ENCODE measurements at places on chromosomes 7 and 10. TPM values are rescaled to one million over a fixed set of nuclear protein-coding genes. Genes with fewer than 3 reads are reported as not detected.
A peak's percentile ranks its signal among the peaks of the same experiment; 100 is the strongest.

DNA sequence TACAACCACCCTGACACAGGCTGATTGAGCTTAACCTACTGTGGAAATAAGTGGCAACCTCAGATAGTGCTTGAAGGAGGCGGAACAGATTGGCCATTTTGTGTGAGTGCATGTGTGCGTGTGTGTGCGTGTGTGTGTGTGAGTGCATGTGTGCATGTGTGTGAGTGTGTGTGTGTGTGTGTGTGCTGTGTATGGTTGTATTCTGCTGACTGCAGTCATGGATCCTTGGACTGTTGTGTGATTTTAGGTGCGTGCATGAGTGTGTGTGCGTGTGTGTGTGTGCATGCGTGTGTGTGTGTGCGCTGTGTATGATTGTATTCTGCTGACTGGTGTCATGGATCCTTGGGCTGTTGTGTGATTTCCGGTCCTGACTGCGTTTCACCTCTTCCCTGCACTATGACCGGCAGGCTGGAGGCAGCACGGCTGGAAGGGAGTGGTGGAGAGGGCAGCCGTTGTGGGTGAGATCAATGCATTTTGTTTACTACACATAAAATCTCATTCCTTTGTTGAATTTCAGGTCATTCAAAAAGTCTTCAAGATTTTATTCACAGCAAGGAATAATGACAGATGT, 6.3 kb downstream of the IQCE start:
- H3K27me3 ChIP-seq: no peaks in the 10 kb centered on the region
- peak overlapping the region; percentile 59 for H3K27ac ChIP-seq
- H3K36me3 ChIP-seq: no peaks in the 10 kb centered on the region
- DNase-seq: peak; percentile 63
- H3K4me1 ChIP-seq: peaks cover 6% of the 10 kb centered on the region

- DNase-seq: no peak
- H3K36me3 ChIP-seq: no peaks in the 10 kb centered on the region
- no peak overlapping the region for H3K4me3 ChIP-seq
- H3K27ac ChIP-seq: no peak overlapping the region
These were observed 19.1 kb downstream of the DENND2A start for GRCh38 chr7:140621401-140622021.

DNA sequence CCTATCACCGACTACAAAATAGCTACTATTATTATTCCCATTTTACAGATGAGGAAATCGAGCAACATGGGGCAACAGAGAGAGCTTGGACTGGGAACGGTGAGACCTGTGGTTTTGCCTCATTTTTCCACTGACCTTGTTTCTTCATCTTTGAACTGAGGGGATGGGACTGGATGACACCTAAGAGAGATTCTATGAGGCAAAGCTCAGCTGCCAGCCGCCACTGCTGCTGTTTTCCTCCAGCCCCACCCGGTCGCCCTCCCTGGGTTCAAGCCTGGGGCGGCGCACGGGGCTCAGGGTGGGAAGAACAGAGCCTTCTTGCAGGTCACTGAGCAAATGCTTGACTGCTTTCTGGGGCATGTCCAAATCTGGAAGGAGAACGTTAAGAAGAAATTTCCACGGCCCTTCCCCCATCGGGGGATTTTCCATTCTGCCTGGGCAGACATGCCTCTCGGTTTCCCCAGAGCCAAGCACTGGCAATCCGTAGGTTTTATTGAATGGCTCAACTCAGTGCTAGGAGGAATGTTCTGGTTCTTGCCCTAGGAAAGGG, 12.3 kb downstream of the DDIT4 start:
- no peak for DNase-seq
- H3K36me3 ChIP-seq: no peaks in the 10 kb centered on the region
- H3K27ac ChIP-seq: no peak overlapping the region
- H3K4me3 ChIP-seq: no peak overlapping the region
- peaks cover 6% of the 10 kb centered on the region for H3K4me1 ChIP-seq
- no peaks in the 10 kb centered on the region for H3K27me3 ChIP-seq

- H3K4me1 ChIP-seq: no peaks in the 10 kb centered on the region
- H3K4me3 ChIP-seq: no peak overlapping the region
- no peak overlapping the region for H3K27ac ChIP-seq
- no peak for DNase-seq
These were observed 43.4 kb upstream of the LYZL1 start for GRCh38 chr10:29245476-29245875.

GRCh38 chr7:51950813-51951212, 634.2 kb upstream of the COBL start:
- DNase-seq: no peak
- H3K27ac ChIP-seq: no peak overlapping the region
- no peaks in the 10 kb centered on the region for H3K36me3 ChIP-seq
- H3K4me3 ChIP-seq: no peak overlapping the region

- DNase-seq: peak; percentile 41
- no peaks in the 10 kb centered on the region for H3K4me1 ChIP-seq
- H3K27me3 ChIP-seq: no peaks in the 10 kb centered on the region
- H3K27ac ChIP-seq: peak overlapping the region; percentile 63
These were observed 212.8 kb downstream of the MAD1L1 start for GRCh38 chr7:2019711-2020511.

- H3K4me3 ChIP-seq: no peak overlapping the region
- H3K4me1 ChIP-seq: no peaks in the 10 kb centered on the region
- no peak overlapping the region for H3K27ac ChIP-seq
- H3K27me3 ChIP-seq: no peaks in the 10 kb centered on the region
These were observed 923.4 kb downstream of the REEP3 start for GRCh38 chr10:64444564-64444963.

DNA sequence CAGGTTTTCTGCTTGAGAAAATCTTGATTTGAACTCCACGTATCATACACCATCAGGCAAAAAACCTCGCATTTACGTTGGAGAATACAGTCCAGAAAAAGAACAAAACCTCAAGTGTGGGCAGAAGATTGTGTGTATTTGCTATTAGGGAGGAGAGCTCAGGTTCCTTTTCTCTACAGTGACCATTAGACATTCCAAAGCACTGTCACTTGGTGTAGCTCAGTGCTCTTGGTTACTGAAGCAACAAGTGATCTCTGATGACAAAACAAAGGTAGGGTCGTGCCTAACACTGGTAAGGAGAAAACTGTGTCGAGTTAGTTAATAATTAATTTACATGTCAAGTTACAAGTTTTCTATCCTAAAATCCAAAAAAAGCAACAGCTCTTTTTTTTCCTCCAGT, 72.6 kb downstream of the C1GALT1 start:
- no peaks in the 10 kb centered on the region for H3K36me3 ChIP-seq
- no peaks in the 10 kb centered on the region for H3K27me3 ChIP-seq
- H3K4me1 ChIP-seq: no peaks in the 10 kb centered on the region
- no peak overlapping the region for H3K4me3 ChIP-seq
- no peak for DNase-seq

DNA sequence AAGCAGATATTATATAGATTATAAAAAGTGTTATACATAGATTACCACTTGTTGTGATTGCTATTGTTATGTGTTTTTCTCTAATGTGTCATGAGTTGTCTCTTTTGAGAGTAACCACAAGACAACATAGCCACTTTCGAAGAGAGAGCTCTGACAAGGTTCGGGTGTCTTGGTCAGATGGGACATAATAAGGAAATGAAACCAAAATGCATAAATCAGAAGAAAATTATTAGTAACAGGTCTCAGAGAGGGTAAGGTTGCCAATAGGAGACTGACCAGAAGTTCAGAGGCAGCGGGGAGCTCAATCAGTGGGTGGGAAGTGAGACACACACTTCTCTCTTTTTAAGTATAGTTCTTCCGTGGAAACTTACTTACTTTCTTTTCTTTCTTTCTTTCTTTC, 639.2 kb upstream of the POT1 start:
- DNase-seq: no peak
- H3K36me3 ChIP-seq: no peaks in the 10 kb centered on the region
- H3K4me3 ChIP-seq: no peak overlapping the region
- no peak overlapping the region for H3K27ac ChIP-seq

- H3K4me1 ChIP-seq: peaks cover 1% of the 10 kb centered on the region
- H3K27me3 ChIP-seq: no peaks in the 10 kb centered on the region
- H3K4me3 ChIP-seq: no peak overlapping the region
- peak; percentile 80 for DNase-seq
- H3K36me3 ChIP-seq: no peaks in the 10 kb centered on the region
These were observed 463.8 kb downstream of the KCNMA1 start for GRCh38 chr10:77173615-77174461.

- peak overlapping the region; percentile 95 for H3K4me3 ChIP-seq
- no peaks in the 10 kb centered on the region for H3K36me3 ChIP-seq
- H3K27me3 ChIP-seq: no peaks in the 10 kb centered on the region
- H3K27ac ChIP-seq: peak overlapping the region; percentile 84
- DNase-seq: peak; percentile 28
These were observed 755 bp downstream of the FAM171A1 start for GRCh38 chr10:15370212-15370855.

DNA sequence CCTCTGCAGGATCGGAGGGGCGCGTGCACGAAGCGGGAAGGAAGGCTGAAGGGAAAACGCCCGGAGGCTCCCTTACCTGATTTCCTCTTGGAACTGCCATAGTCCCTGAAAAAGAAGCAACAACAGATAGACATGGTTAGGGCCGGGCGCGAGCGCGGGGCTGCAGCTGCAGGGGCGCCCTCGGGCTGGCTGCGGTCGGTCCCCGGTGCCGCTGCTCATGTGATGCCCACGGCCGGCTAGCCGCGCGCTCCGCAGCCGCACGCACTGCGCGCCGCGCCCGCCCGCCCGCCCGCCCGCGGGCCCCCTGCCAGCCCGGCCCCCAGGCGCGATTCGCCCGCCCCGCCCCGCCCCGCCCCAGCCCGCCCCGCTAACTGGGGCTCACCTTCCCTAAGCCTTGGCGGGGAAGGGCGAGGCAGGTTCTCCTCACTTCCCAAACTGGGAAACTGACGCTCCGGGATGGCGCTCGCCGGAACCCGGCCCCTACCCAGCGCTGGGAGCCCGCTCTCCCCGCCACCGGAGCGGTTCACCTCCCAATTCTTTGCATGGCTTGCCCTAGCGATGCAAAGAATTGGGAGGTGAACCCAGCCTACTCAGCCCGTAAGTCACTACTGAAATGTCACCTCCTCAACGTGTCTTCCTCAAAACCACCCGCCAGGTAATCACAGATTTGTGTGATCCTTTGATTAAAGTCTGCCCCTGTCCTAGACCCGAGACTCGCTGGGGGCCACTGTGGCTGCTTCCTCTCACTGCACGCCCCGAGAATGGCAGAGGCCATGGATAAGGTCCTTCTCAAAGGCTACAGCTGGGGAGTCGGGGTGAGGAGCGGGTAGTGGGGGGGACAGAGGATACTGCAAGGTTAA, 162.2 kb downstream of the SH3PXD2A start:
- peak overlapping the region; percentile 25 for H3K4me3 ChIP-seq
- DNase-seq: peak; percentile 31
- peak overlapping the region; percentile 36 for H3K27ac ChIP-seq
- H3K27me3 ChIP-seq: no peaks in the 10 kb centered on the region

DNA sequence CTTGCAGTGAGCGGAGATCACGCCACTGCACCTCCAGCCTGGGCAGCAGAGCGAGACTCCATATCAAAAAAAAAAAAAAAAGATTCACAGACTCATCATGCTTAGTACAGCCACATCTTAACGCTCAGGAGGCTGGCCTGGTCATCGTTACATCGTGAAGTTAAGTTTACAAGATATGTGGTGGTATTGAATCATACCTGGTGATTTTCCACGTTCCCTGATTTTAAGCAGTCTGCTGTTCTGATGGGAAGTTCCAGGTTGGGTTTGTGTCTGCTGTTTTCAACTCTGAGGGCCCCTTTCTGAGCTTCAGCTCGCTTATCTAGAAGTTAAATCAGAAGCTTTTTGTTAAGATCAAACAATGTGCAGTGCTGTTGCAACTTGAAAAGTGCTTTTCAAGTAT, 6.9 kb downstream of the PPP2R2D start:
- H3K4me1 ChIP-seq: peaks cover 30% of the 10 kb centered on the region
- no peaks in the 10 kb centered on the region for H3K36me3 ChIP-seq
- H3K27me3 ChIP-seq: no peaks in the 10 kb centered on the region
- H3K4me3 ChIP-seq: no peak overlapping the region

DNA sequence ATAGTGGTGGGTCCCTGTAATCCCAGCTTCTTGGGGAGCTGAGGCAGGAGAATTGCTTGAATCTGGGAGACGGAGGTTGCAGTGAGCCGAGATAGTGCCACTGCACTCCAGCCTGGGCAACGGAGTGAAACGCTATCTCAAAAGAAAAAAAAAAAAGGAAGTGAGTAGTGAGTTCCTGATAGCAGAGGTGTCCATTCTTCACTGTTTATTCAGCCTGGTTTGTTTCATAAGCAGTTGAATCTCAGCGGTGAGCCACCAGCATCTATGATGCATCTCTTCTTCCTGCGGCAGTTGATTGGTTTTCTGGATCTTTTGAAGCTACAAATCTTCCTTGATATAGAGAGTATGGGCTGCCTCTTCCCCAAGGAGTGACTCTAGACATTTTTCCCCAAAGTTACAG, 316.1 kb upstream of the MTPN start:
- no peak for DNase-seq
- peak overlapping the region; percentile 63 for H3K27ac ChIP-seq
- H3K4me1 ChIP-seq: no peaks in the 10 kb centered on the region
- H3K4me3 ChIP-seq: no peak overlapping the region

DNA sequence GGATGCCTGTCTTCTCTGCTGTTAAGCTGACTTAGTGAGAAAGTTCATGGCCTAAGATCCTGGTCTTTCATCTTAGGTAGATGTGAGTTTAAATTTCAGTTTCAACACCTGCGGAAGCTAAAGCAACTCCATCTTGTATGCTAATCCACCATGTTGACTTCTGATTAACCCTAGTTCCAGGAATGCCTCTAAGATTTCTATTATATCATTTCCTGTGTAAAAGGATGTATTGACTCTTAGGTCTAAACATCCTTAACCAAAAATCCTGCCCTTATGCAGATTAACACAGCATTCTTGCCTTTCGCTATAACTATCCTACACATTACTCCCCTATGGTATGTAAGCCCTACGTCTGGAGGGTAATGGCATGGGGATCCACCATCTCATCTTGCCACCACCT, 94.4 kb upstream of the CCDC6 start:
- no peaks in the 10 kb centered on the region for H3K36me3 ChIP-seq
- H3K27me3 ChIP-seq: no peaks in the 10 kb centered on the region
- H3K4me1 ChIP-seq: no peaks in the 10 kb centered on the region
- DNase-seq: no peak
- no peak overlapping the region for H3K27ac ChIP-seq
- no peak overlapping the region for H3K4me3 ChIP-seq

The ASZ1 gene
- total RNA-seq: not detected

The EVX1 gene
- total RNA-seq: 17.2 TPM

The SNX10 gene
- 3.1 TPM for total RNA-seq

The SLC4A2 gene
- 61.7 TPM for total RNA-seq

The TMEM243 gene
- 2.2 TPM for total RNA-seq

The HYCC1 gene
- total RNA-seq: 10.0 TPM

The INTS1 gene
- total RNA-seq: 65.7 TPM

The LRRC61 gene
- 55.4 TPM for total RNA-seq

The TLX1 gene
- 0.60 TPM for total RNA-seq

The ACHE gene
- total RNA-seq: 29.9 TPM

The ZDHHC16 gene
- 29.9 TPM for total RNA-seq

The FGF8 gene
- total RNA-seq: not detected

The TLL2 gene
- not detected for total RNA-seq

The COBL gene
- 62.4 TPM for total RNA-seq

The PTN gene
- total RNA-seq: 4.0 TPM

The CEP55 gene
- total RNA-seq: not detected

The PLEKHS1 gene
- 0.60 TPM for total RNA-seq
